Fibroblast of mammary gland (primary cell): ENCODE measurements at places on chromosomes 6 and 20.

GRCh38 chr6:10315034-10315433 is 99.8 kb downstream of the TFAP2A start:
- no peak for DNase-seq

- peak; percentile 34 for DNase-seq
Measured at GRCh38 chr6:89640804-89641203, 2.3 kb upstream of the LYRM2 start.

DNA sequence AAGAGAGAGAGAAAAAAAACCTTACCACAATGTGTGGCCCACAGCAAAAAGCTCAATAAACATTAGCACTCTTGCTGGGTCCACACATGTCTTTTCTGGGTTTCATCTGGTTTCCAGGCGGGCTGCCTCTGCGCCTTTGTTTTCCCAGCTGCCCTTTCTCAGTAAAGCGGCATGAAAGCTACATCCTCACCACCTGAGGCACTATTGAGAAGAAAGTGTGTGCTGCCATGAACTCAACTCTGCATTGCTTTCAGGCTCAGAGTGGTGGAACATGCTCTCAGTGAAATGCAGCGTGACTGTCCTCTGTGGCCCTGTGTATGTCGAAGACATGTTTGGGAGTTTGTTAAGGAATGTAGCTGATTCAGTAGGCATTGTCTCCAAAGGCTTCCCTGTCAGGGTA is 102.3 kb downstream of the LYRM2 start:
- no peak for DNase-seq

GRCh38 chr6:168578036-168578435 is 137.1 kb downstream of the SMOC2 start:
- DNase-seq, result no peak

GRCh38 chr6:8499540-8499939 is 64.2 kb upstream of the SLC35B3 start:
- no peak for DNase-seq

GRCh38 chr6:35084511-35085203 is 56.5 kb downstream of the TCP11 start:
- no peak for DNase-seq

DNA sequence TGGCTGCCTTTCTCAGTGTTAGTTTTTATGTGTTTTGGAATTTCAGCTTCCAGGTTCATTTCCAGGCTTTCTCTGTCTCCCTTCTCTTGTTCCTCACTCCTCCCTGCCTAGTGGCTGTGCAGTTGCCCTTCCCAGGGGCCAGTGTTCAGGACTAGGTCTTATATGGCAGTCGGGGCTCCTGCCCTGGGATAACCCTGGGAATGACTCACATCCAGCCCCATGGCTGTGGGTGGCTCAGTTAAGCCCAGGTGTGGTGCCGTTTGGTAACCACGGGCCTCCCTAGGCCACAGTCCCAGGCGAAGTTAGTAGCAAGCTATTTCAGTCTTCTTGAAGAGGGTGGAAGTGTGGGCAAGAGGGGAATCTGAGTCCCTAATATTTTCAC is 57.4 kb upstream of the DDR1 start:
- DNase-seq, result no peak

DNA sequence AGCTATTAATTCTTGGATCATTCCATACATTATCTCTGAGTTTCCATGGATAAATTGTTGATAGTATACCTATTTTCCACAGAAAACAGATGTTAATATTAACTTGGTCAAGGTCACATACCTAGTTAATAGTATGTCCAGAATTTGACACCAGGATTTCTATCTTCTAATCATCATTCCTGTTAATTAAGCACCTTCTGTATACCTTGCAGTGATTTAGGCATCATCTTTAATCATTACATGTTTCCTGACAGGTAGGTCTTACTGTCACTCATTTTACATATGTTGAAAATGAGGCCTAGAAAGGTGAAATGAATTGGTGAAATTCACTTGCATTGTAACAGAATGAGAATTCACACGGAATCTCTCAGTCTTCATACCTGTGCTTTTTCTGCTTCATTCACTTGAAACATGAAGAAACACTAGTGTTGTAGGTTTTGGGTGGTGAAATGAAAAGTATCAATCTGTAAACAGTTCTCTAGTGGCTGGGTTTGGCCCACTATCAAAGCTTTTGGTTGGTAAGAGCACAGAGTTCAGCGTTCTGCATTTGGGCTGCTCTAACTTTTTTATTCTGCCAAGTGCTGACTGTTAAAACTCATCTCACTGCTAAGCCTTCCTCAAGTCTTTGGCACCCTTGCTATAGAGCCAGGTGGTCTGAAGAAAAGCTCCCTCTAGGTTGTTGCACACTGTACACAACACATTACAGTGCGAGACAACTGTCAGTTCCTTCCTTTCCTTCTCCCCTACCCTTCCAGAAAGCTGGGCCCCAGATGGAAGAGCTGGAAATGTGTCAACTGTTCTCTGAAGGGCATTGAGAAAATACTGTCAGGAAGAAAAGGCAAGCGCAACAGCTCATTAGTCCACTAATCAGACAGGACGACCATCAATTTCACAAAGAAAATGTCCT is 57.8 kb upstream of the C20orf144 start:
- peak; percentile 9 for DNase-seq

GRCh38 chr20:15033269-15033668 is 695.9 kb upstream of the FLRT3 start:
- DNase-seq, result no peak

- no peak for DNase-seq
Measured at GRCh38 chr6:23537828-23538227, 588.2 kb upstream of the NRSN1 start.

- DNase-seq, result no peak
Measured at GRCh38 chr20:17036541-17036940, 190.3 kb upstream of the PCSK2 start.

GRCh38 chr6:89413006-89413400 is 930 bp upstream of the RRAGD start:
- DNase-seq, result no peak

- DNase-seq, result no peak
Measured at GRCh38 chr20:38447931-38448675, 13.0 kb upstream of the SNHG17 start.

DNA sequence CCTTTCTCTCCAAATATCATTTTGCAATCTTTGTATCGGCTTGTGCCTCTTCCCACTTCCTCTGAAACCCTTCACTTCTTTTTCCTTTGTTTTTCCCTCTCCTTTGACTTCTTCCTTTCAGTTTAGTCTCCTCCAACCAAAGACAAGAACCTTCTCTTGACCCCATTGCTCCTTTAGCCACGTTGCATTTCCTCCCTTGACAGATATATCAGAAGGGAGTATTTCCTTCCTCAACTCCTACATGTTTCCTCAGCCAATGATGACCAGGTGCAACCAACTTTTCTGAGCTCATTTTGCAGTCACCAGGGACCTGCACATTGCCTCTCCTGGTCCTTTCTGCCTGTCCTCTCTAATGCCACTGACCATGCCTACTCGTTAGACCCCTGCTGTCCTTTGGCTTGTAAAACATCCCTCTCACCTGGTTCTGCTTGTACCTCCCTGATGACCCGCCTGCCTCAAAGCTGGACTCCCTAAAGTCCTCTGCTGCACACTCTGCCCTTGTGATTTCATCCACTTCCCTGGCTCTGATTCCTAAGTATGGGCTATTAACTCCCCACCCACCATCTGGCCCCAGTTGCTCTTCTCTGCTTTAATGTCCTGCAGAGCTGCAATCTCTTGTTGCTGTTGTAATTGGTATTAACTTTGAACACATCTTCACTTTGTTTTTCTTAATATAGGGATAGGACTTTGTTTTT is 27.4 kb downstream of the SLC22A16 start:
- no peak for DNase-seq

DNA sequence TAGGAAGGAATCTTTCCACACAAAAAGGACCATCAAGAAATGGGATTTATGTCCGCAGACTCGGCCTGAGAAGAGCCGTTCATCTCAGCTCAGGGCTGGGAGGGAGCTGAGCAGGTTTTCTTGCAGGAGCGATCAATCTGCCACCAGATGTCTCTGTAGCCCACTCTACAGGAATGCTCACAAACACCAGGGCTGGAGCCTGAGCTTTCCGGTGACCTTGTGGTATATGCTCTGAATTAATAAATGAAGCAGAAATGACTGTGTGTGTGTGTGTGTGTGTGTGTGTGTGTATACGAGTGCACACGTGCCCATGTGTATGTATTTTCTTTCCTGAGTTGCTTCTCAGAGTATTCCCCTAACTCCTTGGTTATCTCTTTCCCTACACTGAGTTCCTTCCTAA is 12.0 kb downstream of the CD83 start:
- peak; percentile 79 for DNase-seq

GRCh38 chr6:15331143-15331542 is 85.3 kb downstream of the JARID2 start:
- peak; percentile 44 for DNase-seq

DNA sequence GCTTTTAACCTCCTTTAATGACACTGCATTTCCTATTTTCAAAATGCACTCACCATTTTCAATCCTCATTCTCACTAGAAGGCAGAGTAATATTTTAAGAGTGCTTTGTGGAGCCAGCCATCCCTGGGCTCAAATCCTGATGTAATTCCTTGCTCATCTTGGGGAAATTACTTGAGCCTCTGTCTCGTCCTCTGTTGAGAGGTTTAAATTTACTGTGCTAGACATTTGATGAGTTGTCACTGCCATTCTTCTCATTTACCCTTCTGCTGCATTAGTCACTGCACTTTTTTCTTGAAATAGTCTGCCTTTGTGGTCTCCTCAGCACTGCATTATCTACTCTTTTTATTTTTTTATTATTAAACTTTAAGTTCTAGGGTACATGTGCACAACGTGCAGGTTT is 150.0 kb upstream of the HDDC2 start:
- DNase-seq, result no peak

GRCh38 chr20:36929290-36929689 is 22.2 kb downstream of the SAMHD1 start:
- peak; percentile 69 for DNase-seq

DNA sequence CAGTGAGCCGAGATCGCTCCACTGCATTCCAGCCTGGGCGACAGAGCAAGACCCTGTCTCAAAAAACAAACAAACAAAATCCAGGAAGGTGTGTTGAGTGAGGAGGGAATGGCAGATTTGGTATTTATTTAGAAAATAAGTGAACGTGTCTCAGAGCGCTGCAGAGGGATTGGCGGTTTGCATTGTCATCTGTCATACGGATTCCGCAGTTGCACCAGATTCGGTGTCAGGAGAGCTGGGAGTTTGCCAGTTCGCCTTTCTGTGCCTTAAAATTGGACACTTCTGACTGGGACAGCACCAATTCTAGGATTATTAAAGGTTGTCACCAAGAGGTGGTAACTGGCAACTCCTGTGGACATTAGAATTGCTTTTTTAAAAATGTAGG is 912 bp downstream of the SNRNP48 start:
- DNase-seq, result peak; percentile 30

DNA sequence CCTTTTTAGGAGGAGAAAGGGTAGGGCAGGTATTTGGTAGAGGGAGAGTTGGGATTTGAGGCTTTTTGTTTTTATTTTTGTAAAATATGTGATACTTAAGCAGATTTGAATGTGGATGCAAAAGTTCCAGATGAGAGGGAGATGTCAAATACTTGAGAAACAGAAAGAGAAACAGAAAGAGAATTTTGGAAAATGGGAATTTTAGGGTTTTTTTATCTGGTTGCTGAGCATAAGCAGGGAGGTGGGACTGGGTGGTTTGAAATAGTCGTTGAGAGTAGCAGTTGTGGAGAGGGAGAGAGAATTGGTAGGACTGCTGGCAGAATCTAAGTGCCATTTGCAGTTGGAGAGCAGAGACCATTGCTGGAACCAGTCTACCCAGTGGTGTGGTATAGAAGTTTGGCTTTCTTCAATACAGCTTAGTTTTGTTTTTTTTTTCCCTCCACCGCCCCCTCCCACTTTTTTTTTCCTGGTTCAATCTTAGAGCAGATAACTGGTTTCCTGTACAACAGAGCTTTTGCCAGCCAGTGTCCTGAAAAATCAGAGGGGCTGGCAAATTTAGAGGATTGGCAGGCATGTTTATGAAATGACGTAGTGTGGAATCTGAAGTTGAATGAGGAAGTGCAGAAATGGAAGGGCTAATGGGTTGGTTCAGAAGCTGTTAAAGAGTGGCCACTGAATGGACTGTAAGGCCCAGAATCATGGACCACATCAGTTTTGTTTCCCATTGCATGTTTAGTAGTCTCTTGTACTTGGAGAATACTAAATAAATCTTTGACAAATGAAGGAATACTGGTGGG is 68.7 kb downstream of the ATRN start:
- DNase-seq, result no peak

DNA sequence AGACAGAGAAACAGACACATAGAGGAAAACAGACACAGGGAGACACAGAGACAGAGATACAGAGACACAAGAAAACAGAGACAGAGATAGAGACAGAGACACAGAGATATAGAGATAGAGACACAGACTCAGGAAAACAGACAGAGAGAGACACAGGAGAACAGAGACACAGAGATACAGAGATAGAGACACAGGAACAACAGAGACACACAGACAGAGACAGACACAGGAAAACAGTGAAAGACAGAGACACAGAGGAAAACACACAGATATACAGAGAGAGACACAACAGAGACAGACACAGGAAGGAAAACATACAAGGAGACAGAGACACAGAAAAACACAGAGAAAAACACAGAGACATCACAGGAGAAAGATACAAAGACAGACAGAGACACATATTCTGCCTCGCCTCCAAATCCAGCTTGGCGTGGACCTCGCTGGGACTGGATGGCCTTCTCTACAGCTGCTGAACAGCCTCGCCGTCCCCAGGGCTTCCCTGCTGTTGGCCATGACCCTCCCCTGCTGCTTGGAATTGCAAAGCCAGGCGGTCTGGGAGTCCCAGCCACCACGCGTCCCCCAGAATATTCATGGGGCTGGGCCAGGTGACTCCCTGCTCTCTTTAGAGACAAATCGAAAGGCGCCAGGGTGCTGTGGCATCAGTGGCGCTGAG is 36.8 kb downstream of the NTSR1 start:
- DNase-seq, result no peak

DNA sequence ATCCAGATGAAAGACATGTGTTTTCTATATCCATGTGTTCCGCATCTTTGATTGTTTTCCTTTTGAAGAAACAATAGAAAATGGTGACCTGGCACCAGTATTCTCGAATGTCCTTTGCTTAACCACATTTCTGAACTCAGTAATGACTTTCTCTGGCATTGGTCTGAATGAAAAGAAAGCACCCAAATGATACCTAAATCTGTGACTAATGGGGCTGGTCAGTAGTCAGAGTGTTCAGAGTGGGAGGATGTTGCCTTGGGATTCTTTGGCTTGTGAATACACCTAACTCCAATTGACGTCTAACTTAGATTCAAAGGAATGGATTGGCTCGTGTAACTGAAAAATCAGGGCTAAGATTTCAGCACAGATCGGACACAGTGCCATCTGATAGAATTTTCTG is 27.1 kb downstream of the PARD6B start:
- peak; percentile 42 for DNase-seq
